ENCODE measurements at places on chromosomes 6 and 20.

DNA sequence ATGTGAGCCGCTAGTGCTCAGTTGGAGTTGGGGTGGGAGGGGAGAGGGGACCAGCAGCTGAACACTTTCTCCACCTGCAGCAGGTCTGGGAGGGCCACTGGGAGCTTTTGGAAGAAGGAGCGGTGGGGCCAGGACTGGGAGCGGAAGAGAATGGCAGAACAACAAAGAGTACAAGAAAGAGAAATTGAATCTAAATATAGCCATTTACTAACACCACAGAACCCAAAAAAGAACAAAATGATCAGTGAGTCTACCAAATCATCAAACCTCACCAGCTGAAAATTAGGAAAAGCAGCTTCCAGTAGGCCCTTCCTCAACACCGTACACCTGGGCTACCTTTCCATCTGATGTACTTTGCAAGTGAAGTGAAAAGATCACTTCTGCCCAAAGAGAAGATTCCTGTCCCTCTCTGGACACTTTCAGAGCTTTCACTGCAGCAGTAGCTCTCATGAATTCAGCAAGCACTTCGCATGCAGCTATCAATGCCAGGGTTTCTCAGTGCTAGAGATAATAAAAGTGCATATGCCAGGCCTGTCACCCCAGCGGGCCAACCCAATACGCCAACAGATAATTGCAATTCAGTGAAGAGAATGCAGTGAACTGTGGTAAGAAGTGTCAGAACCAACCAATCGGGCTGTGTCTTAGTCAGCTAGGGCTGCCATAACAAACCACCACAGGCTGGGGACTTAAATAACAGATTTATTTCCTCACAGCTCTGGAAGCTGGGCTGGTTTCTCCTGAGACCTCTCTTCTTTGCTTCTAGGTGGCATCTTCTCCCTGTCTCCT, 597 bp downstream of the LY86 start:
- no peak for DNase-seq

GRCh38 chr6:163759542-163759941, 345.0 kb downstream of the QKI start:
- no peak for DNase-seq

DNA sequence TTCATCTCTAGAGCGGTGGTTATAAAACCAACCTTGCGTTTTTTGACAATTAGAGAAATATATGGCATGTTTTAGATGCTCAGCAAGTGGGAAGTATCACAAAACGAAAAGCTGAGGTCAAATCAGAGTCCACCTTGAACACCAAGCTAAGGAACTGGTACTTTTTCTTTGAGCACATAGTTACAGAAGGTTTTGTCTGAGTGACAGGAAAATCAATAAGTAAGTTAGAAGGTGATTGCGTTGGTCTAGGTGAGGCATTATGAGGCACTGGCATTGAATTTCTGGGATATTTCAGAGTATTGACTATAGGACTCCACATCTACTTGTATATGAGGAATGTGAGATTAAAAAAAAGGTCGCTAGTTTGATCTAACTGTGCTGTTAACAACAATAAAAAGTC, 597 bp upstream of the HINT3 start:
- no peak for DNase-seq

- no peak for DNase-seq
Observed at GRCh38 chr6:17666646-17667045, 40.1 kb downstream of the NUP153 start.

GRCh38 chr6:142787422-142787821, 157.6 kb downstream of the HIVEP2 start:
- no peak for DNase-seq

GRCh38 chr6:134835993-134836392, 113.9 kb downstream of the ALDH8A1 start:
- DNase-seq: no peak

GRCh38 chr6:28814032-28814976, 109.5 kb downstream of the TRIM27 start:
- DNase-seq: no peak
